HCT116 (cell line): ENCODE measurements at places on chromosomes 4 and X. TPM values are rescaled to one million over a fixed set of nuclear protein-coding genes. Genes with fewer than 3 reads are reported as not detected.

The CCNA2 gene
- 75.4 TPM for total RNA-seq

The DAPP1 gene
- total RNA-seq, result 0.76 TPM

The MGARP gene
- total RNA-seq, result 0.22 TPM

The CRMP1 gene
- not detected for total RNA-seq

The TIGD2 gene
- total RNA-seq, result 10.3 TPM

The SSX2B gene
- 0.42 TPM for total RNA-seq

The GPR173 gene
- 3.4 TPM for total RNA-seq

The SPANXN4 gene
- total RNA-seq, result not detected

The TMEM192 gene
- 13.1 TPM for total RNA-seq
